Adipose tissue (tissue), 3 donors: ENCODE measurements at places on chromosomes 1 and 21. TPM values are rescaled to one million over a fixed set of nuclear protein-coding genes. Genes with fewer than 3 reads are reported as not detected.

CAPN2 gene
- polyA plus RNA-seq, result 36.2 TPM

PSMG1 gene
- polyA plus RNA-seq, result 26.2 TPM

CA6 gene
- 0.12 TPM for polyA plus RNA-seq

GPR157 gene
- 1.7 TPM for polyA plus RNA-seq

ABCB10 gene
- polyA plus RNA-seq, result 6.8 TPM

SYCP1 gene
- not detected for polyA plus RNA-seq

ADAMTSL4 gene
- polyA plus RNA-seq, result 66.1 TPM

DISC1 gene
- polyA plus RNA-seq, result 1.5 TPM

USH2A gene
- not detected for polyA plus RNA-seq

RAVER2 gene
- 4.2 TPM for polyA plus RNA-seq

GBP6 gene
- 0.59 TPM for polyA plus RNA-seq

SLC35A3 gene
- polyA plus RNA-seq, result 6.6 TPM

LRRC8B gene
- 8.0 TPM for polyA plus RNA-seq

PDE4B gene
- polyA plus RNA-seq, result 9.4 TPM

CACNA1S gene
- 0.02 TPM for polyA plus RNA-seq

ZYG11B gene
- 2.8 TPM for polyA plus RNA-seq

TEDDM1 gene
- polyA plus RNA-seq, result not detected

RAB25 gene
- polyA plus RNA-seq, result 11.8 TPM

MARCKSL1 gene
- polyA plus RNA-seq, result 14.5 TPM

LAD1 gene
- 3.9 TPM for polyA plus RNA-seq

EVA1C gene
- polyA plus RNA-seq, result 59.7 TPM

CNIH3 gene
- polyA plus RNA-seq, result 3.1 TPM

S100A5 gene
- not detected for polyA plus RNA-seq

F13B gene
- not detected for polyA plus RNA-seq

HAPLN2 gene
- polyA plus RNA-seq, result 0.28 TPM

FCN3 gene
- polyA plus RNA-seq, result 8.8 TPM

OR2M3 gene
- polyA plus RNA-seq, result not detected

PRDM2 gene
- 19.5 TPM for polyA plus RNA-seq

ARMH1 gene
- 4.4 TPM for polyA plus RNA-seq

PLA2G2A gene
- polyA plus RNA-seq, result 1,126 TPM

PRPF38A gene
- polyA plus RNA-seq, result 14.1 TPM

ADORA1 gene
- 3.8 TPM for polyA plus RNA-seq

IGFN1 gene
- polyA plus RNA-seq, result 0.06 TPM

ACTL8 gene
- not detected for polyA plus RNA-seq

KCNK1 gene
- 5.5 TPM for polyA plus RNA-seq

GCSAML gene
- 0.67 TPM for polyA plus RNA-seq

RIIAD1 gene
- not detected for polyA plus RNA-seq

AMPD1 gene
- polyA plus RNA-seq, result 0.03 TPM

TEKT2 gene
- polyA plus RNA-seq, result 2.5 TPM

KMO gene
- polyA plus RNA-seq, result 0.05 TPM

OR1C1 gene
- polyA plus RNA-seq, result not detected

SOAT1 gene
- 8.2 TPM for polyA plus RNA-seq

ERG gene
- 2.5 TPM for polyA plus RNA-seq

OLFML2B gene
- 6.6 TPM for polyA plus RNA-seq
